Activated CD8-positive, alpha-beta memory T cell treated with anti-CD3 and anti-CD28 coated beads for 1 hour (primary cell): ENCODE measurements at places on chromosomes 4 and X.

- no peak for DNase-seq
Measured at GRCh38 chrX:139196890-139197289, 333.6 kb upstream of the F9 start.

DNA sequence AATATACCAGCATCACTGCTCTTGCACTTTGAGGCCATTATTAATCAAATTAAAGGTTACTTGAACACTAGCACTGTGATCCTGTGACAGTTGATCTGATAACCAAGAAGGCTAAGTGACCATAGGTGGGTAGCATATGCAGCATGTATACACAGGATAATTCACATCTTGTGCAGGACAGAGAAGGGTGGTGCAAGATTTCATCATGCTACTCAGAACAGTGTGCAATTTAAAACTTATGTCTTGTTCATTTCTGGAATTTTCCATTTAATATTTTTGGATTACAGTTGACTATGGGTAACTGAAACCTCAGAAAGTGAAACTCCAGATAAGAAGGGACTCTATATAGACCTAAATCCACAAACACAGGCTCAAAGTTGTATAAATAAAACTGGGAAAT, 78.2 kb upstream of the PDE5A start:
- no peak for DNase-seq

GRCh38 chrX:133905305-133905704, 80.1 kb downstream of the GPC3 start:
- no peak for DNase-seq

- no peak for DNase-seq
Measured at GRCh38 chr4:1510931-1511330, 104.7 kb upstream of the NKX1-1 start.

GRCh38 chr4:148114436-148114835, 327.8 kb downstream of the NR3C2 start:
- DNase-seq: no peak

GRCh38 chrX:48924270-48924669, 5.4 kb upstream of the PIM2 start:
- DNase-seq: no peak

DNA sequence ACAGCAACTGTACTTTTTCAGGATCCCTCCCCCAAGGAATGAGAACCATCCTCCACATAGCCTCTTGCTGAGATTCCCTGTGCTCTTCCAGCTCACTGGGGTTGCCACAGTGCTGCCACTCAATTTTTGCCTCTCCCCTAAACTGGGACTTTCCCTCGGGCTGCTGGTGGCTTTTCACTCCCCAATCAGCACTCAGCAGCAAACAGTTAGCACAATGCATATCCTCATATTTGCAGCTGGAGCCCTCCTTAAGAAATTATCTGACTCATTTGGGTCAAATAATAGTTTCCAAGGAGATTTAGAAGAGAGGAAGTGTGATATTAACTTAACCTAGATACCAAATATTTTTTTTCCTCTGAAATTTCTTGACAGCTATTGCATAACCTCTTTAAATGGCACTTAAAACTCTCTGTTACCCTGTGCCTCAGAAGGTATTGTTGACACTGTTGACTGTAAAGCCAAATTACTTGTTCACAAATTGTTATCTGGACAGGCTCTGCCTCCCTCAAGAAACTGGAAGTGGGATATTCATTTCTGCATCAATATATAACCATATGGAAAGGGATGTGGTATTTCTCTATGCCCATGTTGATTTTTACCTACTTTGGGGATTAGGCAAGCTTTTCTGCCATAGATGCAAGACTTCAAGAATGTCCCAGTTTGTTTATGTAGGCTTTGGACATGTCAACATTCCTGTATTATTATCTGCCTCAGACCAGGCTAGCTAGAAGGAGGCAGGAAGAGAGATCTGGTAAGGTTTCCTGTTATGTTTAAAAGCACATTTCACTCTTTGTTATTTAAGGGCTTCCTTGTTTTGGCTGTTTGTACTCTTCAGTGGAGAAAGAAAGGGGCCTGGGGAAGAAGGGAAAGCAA, 58.0 kb downstream of the SEPTIN11 start:
- DNase-seq: no peak

GRCh38 chr4:3361896-3362295, 69.1 kb downstream of the RGS12 start:
- no peak for DNase-seq

GRCh38 chr4:57676394-57676793, 566.2 kb upstream of the IGFBP7 start:
- DNase-seq: no peak

GRCh38 chrX:87805829-87806490, 288.4 kb downstream of the KLHL4 start:
- DNase-seq: no peak

- peak; percentile 30 for DNase-seq
Measured at GRCh38 chrX:14039344-14039743, 9.7 kb upstream of the GEMIN8 start.

DNA sequence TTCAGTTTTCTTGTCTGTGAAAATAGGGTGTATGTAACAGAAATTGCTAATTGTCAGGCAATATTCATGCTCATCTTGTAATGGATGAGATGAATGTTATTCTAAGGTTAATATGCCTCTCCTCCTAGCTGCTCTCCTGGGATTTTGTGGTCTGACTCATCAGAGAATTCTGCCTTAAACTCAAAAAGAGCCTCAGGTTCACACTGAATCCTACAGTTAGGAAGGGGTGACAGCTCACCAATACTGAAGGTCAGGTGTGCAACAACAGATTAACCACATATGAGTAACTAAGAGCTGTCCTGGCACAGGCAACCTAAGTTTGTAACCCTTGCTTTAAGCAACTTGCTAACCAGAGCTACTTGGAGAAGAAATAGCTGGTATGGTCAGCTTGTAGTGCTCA, 197.7 kb downstream of the SPATA18 start:
- no peak for DNase-seq

DNA sequence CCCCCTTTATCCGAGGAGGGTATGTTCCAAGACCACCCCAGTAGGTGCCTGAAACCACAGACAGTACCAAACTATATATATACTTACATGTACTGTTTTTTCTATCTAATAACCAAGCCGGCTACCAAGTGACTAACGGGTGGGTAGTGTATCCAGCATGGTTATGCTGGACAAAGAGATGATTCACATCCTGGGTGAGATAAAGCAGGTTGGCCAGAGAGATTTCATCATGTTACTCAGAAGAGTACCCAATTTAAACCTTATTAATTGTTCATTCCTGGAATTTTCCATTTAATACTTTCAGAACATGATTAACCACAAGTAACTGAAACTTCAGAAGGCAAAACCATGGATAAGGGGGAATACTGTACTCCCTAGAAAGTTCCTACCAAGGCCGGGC, 46.5 kb downstream of the RFC1 start:
- no peak for DNase-seq

- DNase-seq: no peak
Measured at GRCh38 chrX:146581981-146582712, 227.4 kb upstream of the CXorf51B start.

DNA sequence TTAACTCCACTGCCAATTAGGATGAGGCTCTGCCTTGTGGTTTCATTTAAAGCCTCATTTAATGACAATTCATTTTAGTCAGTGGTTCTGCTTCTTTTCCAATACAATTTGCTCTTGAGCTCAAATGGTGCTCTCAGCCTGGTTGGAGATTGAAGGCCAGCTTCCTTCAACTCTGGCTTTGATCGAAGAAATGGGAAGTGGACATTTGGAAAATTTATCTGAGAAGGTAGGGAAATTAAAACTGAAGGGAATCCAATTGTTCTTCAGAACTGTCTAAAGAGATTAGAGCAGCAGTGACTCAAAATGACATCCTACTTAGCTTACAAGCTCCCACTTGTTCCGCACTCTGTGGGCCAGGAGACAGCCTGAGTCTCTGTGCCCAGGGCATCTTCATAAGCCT, 206.8 kb downstream of the SMARCA1 start:
- DNase-seq: no peak

GRCh38 chr4:128289523-128290158, 2.0 kb upstream of the PGRMC2 start:
- no peak for DNase-seq

DNA sequence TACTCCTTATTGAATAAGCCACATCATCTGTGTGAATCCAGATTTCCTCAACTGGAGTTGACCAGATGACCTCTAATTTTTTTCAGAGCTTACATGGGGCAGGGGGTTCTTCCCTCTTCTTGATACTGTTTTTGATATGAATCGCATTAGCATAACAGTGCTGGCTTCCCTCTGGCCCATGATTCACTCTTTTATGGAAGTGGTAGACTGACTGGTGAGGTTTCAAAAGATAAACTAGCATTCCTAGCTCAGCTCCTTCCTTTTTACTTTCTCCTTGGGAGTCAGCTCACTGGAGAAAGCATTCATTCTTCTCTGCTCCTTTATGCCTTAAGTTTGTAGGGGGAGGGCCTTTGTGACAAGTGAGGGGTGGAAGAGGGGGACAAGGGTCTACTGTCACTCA, 161.0 kb upstream of the FGF13 start:
- no peak for DNase-seq

DNA sequence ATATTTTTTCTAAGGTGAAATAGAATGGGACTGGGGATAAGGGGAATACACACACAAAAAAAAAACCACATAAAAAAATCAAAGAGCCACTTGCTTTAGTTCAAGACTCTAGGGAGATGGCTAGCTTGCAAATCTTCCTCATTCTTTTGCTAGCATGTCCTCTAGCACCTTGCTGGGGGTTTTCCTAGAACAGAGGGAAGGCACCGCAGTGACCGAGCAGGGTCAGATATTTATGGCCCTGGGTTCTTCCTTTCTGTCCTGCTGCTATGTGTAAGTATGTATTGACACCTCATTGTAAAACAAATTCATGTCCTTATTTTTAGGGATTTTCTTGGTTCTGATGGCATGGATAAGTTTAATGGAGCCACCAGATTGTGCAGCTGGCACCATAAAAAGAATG, 81.2 kb downstream of the SHISA3 start:
- no peak for DNase-seq

DNA sequence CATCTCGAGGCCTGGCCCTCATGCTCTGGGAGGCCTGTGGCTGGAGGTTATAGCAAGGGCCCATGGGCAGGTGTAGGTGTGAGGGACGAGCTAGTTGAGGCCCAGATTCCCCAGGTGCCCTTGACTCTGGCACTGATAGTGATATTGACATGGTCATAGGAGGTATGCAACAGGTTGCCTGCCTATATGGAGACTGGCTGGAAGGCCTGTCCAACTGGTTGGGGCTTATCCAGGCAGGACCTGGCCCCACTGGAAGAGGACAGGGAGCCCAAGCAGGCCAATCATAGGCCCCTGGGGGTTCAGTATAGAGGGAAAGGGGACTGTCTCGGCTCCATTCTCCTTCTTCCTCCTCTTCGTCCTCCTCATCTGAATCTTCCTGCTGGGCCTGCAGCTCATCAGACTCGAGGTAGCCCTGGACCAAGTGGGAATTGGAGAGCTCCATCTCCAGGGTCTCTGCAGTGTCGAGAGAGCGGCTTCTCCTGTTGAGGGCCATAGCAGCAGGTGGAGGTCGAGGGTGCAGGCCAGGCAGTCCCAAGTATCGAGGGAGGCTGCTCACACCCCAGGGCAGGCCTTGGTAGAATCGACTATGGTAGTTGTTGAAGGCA, 15.3 kb downstream of the AMER1 start:
- no peak for DNase-seq

DNA sequence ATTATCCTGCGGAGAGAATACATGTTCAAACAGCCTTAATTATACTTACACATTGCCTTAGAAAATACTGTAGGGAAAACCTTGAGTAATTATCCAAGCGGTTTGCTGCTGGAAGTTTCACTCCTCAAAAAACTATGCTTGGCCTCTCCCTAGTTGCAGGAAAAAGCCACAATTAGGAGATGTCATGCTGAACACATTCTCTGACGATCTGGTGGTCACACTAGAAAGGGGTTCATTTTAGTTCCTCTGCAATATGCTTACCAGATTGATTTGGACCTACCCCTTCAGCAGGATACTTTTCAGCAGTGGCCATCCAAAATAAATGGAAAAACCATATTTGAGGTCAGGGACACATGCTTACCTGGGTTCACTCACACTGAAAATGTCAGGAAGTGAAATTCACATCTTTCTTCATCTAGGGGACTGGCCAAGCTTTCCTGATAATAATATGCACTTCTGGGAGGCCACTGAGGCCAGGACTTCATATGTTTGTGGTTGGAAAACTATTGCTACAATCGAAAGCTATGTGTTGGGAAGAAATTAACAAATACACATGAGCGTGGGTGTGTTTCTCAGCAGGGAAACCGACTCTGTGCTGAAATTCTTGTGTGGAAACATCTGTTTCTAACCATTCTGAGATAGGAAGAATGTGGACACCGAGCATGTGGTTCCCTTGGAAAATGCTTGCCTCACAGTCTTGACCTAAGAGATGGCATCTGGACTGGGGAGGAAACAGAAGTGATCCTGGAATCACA, 68.8 kb downstream of the ATXN3L start:
- no peak for DNase-seq

DNA sequence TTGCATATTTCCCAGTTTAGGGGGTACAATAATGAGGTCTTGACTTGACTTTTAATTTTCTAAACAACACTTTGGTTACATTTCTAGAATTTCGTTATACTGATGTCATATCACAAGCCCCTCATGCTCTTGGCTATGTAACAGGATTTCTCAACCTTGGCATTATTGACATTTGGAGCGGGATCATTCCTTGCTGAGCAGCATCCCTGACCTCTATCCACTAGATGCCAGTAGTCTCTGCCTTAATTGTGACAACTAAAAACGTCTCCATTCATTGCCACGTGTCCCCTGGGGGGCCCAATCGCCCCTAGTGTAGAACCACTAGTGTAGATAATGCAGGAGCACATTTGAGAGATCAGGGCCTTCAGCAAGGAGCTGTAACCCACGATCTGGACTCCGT, 234.2 kb upstream of the MID1 start:
- no peak for DNase-seq

DNA sequence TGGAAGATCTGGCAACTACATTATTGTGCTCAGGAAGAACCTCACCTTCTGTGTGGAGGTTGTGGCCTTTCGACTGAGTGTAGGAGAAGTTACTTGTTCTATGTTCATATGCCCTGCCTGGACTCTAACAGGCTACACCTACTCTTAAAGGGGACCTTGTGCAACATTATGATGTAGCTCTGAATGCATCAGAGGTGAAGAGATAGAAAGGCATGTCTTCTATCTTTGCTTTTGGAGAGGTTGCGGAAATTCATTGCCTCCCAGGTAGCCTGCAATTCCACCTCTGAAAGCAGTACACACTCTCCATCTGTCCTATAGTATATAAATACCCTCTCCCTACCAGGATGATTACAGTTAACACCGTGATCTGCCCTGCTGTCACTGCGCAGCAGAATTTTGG, 7.1 kb upstream of the SLAIN2 start:
- DNase-seq: no peak

- DNase-seq: no peak
Measured at GRCh38 chr4:186915816-186916215, 192.2 kb upstream of the FAT1 start.
